ENCODE measurements at places on chromosomes 11 and 22.

GRCh38 chr22:30373331-30374325 is 13.6 kb downstream of the RNF215 start:
- DNase-seq, result no peak

GRCh38 chr11:113377681-113378412 is 9.7 kb upstream of the ANKK1 start:
- no peak for DNase-seq

- no peak for DNase-seq
Measured at GRCh38 chr11:128467041-128467440, 120.3 kb downstream of the ETS1 start.

DNA sequence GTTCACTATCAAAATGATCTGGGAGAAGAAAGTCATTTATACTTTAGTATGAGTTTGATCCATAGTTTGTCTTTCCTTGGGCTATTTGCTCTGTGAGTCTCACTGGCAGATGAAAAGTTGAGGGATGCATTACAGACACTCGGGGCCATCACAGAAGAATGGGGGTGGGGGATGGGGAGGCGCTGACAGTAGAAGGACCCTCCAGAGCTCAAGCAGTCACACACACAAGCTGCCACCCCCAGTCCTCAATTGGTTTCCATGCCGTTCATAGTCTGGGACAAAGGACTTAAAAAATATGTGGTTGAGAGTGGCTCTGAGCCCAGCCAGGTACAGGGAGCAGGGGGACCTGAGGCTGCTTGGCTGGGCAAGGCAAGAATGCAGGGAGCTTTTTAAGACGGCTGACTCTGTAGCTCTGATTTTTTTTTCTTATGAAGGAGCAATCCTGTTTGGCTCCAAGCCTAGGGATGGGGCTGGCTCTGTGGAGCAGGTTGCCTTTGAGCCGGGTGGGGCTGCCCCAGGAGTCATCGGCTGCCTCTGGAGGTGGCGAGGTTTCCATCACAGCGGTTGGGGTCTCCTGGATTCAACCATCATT is 13.3 kb upstream of the ANO1 start:
- DNase-seq, result no peak

DNA sequence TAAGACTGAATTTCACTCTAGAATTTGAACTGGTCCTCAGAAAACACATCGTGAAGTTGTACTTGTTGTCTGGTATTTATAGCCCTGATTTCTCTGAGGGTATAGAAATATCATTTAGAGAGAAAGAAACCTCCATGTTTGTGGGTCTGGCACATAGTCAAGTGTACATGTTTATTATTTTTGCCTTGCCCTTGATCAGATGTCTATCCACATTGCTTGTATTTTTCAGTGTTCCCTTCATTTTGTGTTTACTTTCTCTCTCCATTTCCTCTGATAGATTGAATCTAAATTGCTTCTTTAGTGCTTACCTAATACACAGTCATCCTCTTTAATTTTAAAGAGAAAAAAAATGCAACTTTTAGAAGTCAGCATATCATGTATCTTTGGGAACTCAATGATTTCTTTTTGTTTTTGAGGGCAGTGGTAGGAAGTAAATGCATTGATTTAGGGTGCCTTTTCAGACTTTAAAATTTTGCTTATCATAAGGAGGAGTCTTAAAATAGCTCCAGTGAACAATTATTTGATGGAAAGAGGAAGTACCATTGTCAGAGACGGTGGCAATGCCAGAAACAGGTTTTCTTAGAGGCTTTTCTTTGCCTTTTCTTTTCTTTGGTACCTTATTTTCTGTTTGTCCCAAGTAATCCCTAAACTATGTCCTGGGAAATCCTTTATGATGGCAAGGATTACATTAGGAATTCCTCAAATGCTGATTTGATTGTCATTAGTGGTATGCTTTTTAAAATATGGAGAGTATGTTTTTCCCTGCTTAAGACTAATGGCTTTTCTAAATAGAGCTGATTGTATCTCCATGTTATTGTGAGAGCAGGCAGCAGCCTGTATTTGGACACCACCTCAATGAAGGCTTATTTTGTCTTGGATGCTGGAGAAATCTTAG is 29.8 kb upstream of the TECTA start:
- no peak for DNase-seq
